Thoracic aorta endothelial cell (primary cell): ENCODE measurements at places on chromosomes 7 and 10. TPM values are rescaled to one million over a fixed set of nuclear protein-coding genes. Genes with fewer than 3 reads are reported as not detected.

Gene CACNB2
- total RNA-seq, result 0.07 TPM in 1 of 2 replicates, not detected in the other

Gene COPS6
- 103 and 116 TPM in 2 replicates for total RNA-seq

Gene IL2RA
- total RNA-seq, result not detected in 2 replicates

Gene PDCD4
- 30.3 and 44.9 TPM in 2 replicates for total RNA-seq

Gene GNAI1
- 13.7 and 14.6 TPM in 2 replicates for total RNA-seq

Gene IFIT3
- 4.3 and 4.5 TPM in 2 replicates for total RNA-seq

Gene NPY4R
- not detected in 2 replicates for total RNA-seq

Gene ADRA2A
- 0.40 and 1.4 TPM in 2 replicates for total RNA-seq

Gene TFPI2
- total RNA-seq, result 3.2 and 96.5 TPM in 2 replicates
